Choroid plexus epithelial cell (primary cell): ENCODE measurements at places on chromosomes 5 and 9.

GRCh38 chr9:34500623-34501267 lies 22.0 kb downstream of the ENHO start:
- DNase-seq: peak; percentile 47

- DNase-seq: no peak
Observed at GRCh38 chr9:3887786-3888496, 362.1 kb upstream of the RFX3 start.

DNA sequence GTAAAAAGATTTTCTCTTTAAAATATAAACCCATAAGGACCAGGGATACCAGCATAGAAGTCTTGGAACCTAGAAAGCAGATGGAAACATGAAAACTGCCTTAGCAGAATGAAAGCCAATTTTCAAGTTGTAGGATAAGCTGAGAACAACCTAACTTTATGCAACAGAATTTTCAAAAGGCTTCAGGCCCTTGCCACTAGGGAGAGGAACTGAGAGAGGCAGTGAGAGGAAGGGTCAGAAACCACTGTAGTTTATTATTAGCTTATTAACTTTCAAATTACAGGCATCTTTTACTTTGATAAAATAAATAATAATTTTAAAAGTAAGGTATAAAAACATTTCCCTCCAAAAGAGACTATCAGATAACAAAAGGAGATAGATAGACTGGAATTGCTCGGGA lies 33.4 kb downstream of the FAM81B start:
- DNase-seq: no peak

- DNase-seq: peak; percentile 86
Observed at GRCh38 chr5:147188200-147189108, 46.4 kb upstream of the STK32A start.

GRCh38 chr5:51599587-51599986 lies 216.3 kb downstream of the ISL1 start:
- no peak for DNase-seq

- DNase-seq: peak; percentile 48
Observed at GRCh38 chr5:75412111-75412990, 75.3 kb downstream of the HMGCR start.
